ENCODE measurements at places on chromosomes 3 and 15.

DNA sequence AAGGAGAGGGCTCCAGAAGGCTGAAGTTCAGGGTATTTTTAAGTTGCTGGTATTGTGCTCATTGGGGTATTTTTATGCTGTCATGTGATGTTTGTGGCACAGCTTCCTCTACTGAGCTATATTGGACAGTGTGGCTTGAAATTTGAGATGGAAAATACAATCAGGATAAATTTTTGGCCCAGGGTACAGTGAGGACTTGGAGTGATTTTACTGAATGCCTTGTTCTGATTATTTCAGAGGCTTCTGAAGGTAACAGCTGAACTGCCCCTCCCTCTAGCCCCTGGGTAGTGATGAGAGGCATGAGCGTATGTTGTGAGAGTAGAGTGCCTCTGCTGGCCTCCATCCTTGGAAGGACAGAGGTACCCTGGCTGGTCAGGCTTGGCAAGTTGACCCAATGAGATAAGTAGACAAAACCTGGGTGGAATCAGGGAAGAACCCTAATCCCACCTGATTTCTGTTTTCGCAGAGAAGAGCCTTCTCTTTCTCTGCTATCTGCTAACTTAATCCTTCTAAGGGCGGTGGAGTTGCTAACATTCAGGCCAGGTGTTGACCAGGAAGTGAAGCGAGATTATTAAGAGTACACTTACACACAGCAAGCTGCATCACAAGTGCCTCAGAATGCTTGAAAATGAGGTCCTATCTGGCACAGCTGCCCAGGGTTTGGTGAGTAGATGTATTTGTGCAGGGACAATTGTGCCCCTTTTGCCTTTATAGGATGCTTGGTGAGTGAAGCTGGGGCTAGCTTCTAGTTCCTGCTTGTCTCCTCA lies 98.1 kb upstream of the CLSTN2 start:
- no peak for DNase-seq

DNA sequence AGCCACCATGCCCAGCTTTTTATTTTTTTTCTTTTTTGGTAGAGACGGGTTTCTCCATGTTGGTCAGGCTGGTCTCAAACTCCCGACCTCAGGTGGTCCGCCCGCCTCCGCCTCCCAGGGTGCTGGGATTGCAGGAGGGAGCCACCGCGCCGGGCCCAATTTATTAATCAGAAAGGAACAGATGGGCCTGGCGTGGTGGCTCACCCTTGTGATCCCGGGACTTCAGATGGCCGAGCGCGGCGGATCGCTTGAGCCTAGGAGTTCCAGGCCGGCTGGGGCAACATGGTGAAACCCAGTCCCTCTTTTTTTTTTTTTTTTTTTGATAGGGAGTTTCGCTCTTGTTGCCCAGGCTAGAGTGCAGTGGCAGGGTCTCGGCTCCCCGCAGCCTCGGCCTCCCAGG lies 64.6 kb downstream of the GOLGA6L7 start:
- DNase-seq, result no peak

DNA sequence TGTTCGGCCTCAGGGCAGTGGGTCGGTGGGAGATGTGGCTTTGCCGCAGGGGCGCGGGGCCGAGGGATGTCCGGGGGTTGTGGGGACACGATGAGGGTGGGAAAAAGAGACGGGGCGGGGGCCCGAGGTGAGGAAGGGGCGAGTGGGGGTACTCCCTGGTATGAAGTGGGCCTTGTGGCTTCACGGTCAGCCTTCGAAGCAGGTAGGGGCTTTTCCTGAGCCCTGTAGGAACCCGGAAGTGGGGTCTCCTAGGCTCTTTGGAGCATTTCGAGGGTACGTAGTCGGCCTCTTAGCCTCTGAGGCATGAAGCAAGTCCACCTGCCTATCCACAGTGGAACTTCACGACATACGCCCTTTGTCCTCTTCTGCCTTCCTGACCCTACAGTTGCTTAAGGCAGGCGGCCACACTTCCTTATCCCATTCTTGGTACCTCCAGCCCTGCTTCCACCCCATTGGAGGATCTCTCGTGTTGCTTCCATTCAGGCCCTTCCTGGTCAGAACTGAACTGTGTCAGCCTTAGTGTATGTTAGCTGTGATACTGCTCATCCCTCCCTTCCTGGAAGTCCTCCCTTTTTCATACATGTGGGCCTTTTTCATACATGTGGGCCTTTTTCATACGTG lies 389 bp downstream of the ARPC4 start:
- peak; percentile 73 for DNase-seq

DNA sequence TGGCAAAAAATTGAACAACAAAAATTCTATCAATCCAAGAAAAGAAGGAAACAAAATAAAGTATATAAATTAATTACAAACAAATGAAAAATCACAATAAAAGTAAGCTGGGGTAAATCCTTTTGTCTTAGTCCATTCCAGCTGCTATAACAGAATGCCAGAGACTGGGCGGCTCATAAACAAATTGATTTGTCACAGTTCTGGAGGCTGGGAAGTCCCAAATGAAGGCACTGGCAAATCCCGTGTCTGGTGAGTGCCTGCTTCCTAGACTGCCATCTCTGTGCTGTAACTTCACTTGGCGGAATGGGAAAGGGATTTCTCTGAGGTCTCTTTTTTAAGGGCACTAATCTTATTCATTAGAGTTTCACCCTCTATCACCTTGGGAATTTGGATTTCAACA lies 53.6 kb upstream of the RPL35A start:
- no peak for DNase-seq

DNA sequence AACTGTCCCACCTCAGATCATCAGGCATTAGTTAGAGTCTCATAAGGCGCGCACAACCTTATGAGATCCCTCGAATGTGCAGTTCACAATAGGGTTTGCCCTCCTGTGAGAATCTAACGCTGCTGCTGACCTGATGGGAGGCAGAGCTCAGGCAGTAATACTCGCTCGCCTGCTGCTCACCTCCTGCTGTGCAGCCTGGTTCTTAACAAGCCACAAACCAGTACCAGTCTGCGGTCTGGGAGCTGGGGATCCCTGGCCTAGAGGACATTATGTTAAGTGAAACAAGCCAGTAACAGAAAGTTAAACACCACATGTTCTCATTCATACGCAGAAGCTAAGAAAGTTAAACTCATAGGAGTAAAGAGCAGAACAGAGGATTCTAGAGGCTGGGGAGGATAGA lies 47.0 kb downstream of the MAP3K13 start:
- no peak for DNase-seq

GRCh38 chr3:120524171-120524923 lies 71.8 kb upstream of the NDUFB4 start:
- peak; percentile 9 for DNase-seq

All from inflammatory macrophage treated with lipopolysaccharide for 4 hours (primary cell).